ENCODE measurements at places on chromosomes 3 and 15.

DNA sequence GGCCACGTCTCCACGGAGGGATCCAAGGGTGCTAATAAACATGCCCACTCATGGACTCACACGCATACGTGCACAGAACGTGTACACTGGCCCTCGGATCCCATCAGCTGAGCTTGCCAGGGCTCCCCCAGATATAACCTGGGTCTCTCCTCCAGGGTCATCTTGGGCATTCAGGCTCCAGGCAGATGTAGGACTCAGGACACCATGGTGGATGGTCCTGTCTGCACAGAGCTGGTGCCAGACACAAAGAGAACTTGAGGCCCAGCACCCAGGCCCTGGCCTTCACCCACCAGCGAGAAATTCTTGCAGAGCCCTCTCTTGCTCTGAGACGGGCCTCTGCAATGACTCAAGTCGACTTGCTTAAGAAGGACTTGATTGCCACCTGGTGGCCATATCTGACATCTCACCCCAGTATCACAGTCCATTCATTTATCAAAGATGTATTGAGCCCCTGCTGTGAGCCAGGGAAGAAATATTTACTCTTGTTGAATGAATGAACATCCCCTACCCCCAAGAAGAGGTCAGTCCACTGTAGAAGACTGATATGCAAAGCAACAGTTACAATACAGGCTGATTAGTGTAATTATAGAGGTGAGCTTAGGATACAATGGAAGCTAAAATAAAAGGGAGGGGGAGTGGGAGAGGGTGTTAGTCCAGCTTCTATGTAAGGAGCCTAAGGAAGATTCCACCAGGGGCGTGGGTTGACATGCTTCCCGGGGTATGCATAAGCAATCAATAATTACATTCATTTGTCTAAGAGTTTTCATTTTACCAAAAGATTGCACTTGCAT, 34.2 kb upstream of the VPS8 start:
- peak; percentile 93 for DNase-seq

GRCh38 chr15:67132276-67132675, 66.9 kb downstream of the SMAD3 start:
- DNase-seq, result no peak

- DNase-seq, result no peak
These were observed 211.2 kb upstream of the CFAP20DC start for GRCh38 chr3:59261009-59261408.

DNA sequence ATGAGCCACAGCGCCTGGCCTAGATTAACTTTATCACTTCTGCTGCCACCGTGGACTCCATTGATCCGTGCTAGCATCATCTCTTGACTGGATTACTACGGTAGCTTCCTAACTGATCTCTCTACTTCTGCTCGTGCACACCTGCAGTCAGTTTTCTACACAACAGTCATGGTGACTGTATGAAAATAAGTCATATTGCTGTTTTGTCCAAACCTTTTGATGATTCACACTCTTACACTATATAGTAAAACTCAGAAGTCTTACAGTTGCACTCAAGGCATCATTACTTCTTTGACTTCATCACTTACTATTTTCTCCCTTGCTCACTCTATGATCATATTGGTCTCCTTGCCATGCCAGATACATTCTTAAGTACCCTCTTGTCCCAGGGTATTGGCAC, 10.1 kb downstream of the PDCD6IP start:
- DNase-seq, result no peak

DNA sequence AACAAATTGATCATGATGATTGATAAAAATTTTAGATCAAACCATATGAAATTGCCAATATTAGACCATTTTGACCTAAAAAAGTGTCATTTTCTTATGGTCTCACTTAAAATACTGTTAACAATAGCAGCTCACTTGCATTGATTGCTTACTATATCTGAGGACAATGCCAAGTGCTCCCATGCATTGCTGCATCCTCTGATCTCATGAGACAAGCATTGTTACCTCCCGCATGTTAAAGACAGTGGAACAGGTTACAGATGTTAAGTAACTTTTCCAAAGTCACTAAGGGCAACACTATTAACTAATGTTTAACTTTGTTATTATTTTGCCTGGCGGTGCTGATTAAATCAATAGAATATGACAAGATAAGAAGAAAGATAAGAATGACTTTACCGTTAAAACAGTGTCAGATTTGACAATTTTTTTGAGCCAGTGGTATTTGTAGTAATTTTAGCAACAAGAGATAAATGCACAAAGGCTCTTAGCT, 69.3 kb downstream of the PPM1L start:
- DNase-seq, result no peak

DNA sequence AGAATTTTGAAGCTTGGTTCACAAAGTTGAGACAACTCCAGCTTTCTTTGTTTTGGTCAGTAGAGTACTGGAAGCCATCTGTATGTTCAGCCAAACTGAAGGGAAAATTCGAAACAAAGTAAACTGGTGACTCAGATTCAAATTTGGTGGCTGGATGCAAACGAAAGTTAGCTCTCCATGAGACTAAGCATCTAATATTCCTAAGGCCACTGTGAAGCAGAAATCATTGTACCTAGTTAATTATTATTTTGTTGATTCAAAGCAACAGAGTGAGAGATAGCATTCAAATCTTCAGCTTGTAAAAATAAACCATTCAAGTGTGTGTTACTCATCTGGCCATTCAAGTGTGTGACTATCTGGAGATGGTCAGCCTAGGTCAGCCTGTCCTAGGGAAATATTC, 42.1 kb downstream of the NR2F2 start:
- DNase-seq, result no peak

GRCh38 chr15:98983334-98983733, 24.3 kb downstream of the PGPEP1L start:
- no peak for DNase-seq

GRCh38 chr15:31101262-31102038, at the start of gene TRPM1:
Gene TRPM1, minus strand, starts transcription at chr15:31101725. Its CDS starts 20,370 bp downstream, at chr15:31081355.
- no peak for DNase-seq

DNA sequence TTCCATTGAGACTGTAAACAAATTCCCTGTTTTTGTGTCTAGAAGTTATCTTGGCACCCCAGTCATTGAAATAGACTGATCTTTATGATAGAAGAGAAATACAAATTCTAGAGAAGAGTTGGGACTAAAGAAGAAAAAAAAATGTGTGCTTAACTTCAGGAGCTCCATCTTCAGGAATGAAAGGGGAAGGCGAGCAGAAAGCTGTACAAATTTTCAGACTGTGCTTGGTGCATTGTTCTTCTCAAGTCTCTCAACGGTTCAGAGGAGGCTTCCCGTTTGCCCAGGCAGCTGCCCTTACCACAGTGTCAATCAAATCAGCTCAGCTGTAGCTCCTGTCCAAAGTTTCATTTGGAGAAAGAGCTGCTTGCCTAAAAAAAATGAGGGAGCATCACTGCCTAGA, 41.7 kb downstream of the OXSM start:
- no peak for DNase-seq

- DNase-seq, result no peak
These were observed 55.2 kb downstream of the TMEM108 start for GRCh38 chr3:133093366-133093765.

DNA sequence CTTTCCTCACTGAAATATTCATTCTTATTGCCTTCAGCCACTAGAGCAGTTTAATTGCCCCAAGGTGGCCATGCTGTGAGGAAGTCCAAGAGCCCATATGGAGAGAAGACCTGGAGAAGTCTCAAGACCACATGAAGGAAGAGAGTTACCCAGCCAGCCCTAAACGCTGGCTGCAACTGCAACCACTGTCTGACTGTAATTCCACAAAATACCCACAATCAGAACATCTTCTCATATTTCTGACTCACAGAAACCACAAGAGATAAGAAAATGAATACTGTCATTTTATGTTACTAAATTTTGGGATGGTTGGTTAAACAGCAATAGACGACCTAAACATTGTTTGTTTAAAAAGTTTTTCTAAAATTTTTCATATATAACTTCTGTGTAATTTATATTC, 14.7 kb upstream of the SST start:
- no peak for DNase-seq

GRCh38 chr3:53585049-53585448, 90.6 kb downstream of the CACNA1D start:
- DNase-seq, result no peak

- DNase-seq, result no peak
These were observed 1001.1 kb upstream of the EPHA6 start for GRCh38 chr3:95813244-95813643.

- no peak for DNase-seq
These were observed 11.2 kb downstream of the CDCP1 start for GRCh38 chr3:45134758-45135521.

GRCh38 chr15:87706001-87706400, 550.5 kb downstream of the NTRK3 start:
- no peak for DNase-seq
